ENCODE measurements at places on chromosomes 12 and 14.

- DNase-seq: no peak
These were observed 280.6 kb upstream of the RTL1 start for GRCh38 chr14:101184104-101184455.

DNA sequence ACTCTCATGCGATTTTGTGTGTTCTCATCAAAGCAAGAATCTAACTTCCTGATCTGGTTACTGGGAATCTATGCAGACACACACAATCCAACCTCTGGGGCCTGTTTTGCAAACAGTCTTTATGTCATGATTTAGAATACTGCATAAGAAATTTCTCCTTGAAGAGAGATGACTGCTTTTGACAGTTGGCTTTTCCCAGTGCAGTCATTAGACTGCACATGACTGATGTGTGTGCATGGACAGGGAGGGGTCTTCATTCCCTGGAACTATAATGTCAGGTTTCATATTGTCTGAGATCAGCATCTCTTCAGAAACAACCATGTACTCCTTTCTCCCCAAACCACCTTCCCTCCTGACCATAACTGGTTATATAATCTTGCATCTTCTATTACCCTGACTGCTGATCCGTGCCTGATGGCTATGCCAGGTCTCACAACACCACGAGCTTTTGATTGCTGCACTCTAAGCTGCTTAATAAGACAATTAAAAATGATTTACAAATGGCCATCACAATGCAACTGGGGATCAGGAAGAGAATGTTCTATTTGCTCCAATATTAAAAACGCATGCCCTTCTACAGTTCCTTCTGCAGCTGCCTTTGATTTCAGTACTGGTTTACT, 995.4 kb downstream of the NRXN3 start:
- no peak for DNase-seq

GRCh38 chr14:67571275-67571990, 28.6 kb downstream of the PIGH start:
- peak; percentile 74 for DNase-seq

DNA sequence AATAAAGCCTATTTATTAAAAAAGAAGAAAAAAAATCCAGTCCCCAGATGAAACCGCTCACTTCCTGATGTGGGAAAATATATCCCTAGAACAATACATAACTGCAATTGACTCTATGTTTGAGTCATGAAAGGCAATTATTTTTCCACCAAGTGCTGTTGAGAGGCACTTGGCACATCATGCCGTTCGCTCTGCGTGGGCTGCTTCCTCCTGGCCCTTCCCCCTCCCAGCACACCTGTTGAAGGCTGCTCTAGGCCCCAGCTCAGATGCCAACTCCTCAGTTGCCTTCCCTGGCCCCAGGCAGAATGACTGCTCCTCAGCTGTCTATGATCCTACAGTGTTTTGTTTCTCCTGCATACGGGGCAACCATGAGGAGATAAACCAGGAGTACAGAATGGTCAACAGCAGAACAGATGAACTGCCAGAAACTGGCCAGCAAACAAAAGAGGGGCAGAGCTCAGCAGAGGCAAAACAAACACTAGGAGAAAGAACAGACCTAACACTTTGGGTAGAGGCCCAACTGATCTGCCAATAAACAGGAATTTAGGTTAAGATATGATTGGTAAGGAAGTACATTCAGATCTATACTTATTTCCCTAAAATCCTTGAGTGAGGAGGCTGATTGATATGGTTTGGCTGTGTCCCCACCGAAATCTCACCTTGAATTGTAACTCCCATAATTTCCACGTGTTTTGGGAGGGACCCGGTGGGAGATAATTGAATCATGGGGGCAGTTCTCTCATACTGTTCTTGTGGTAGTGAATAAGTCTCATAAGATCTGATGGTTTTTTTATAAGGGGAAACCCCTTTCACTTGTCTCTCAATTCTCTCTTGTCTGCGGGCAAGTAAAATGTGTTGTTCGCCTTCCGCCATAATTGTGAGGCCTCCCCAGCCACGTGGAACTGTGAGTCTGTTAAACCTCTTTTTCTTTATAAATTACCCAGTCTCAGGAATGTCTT, 58.6 kb downstream of the SLC38A1 start:
- DNase-seq: peak; percentile 77

DNA sequence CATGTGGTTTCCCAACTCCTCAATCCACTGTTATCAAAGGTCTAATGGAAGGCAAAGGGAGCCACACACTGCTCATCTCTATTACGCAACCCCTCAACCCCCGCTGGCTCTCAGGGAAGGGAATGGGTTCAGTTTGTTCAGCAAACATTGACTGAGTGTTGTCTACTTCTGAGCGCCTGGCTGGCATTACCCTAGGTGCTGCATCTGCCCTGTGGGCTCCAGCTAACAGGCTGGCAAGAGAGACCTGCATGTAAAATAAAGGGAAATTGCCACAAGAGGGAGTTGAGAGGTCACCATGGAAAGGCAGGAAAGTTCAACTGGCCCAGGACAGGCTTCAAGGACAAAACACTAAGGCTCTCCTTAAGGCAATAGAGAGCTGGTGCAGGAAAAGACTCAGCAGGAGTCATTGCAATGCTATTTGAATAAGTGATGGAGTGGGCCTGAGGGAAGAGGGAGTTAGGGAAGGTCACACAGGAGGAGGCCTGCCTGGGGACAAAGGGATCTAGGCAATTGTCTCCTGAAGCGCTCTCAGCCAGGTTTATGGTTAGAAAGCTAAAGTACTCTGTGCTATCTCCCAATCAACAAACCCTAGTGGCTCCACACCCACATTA, 5.5 kb upstream of the ZNF740 start:
- DNase-seq: no peak

GRCh38 chr14:78074561-78074960, 95.6 kb upstream of the NRXN3 start:
- no peak for DNase-seq

GRCh38 chr12:6551063-6551461, 4.8 kb downstream of the IFFO1 start:
- DNase-seq: no peak

GRCh38 chr12:123387508-123388176, 3.7 kb downstream of the KMT5A start:
- DNase-seq: no peak

DNA sequence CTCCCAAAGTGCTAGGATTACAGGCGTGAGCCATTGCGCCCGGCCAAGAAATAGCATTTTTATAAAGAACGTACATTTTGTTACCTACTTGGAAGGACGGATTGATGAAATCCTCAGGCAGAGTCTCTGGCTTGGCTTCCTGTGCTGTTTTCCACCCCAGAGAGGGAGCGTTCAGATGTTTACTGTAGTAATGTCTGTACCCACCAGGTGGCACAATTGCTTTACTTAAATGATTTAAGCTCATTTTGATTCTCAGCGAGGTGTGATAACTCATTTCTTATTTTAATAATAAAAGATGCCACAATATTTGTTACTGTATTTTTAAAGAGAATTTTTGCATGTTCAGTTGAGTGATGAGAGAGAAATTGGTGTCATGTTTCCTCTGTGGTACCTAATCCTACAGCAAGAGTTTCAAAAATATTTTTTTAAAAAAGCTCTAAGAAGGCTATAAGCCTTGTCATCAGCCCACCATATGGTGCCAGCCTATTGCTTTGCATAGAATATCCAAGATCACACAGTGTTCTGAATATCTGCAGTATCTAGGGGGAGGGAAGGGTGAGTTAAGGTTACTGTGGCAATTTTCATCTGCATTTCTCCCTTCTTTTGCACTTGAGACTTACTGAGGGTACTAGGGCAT, 82.6 kb upstream of the TRAF3 start:
- peak; percentile 74 for DNase-seq

DNA sequence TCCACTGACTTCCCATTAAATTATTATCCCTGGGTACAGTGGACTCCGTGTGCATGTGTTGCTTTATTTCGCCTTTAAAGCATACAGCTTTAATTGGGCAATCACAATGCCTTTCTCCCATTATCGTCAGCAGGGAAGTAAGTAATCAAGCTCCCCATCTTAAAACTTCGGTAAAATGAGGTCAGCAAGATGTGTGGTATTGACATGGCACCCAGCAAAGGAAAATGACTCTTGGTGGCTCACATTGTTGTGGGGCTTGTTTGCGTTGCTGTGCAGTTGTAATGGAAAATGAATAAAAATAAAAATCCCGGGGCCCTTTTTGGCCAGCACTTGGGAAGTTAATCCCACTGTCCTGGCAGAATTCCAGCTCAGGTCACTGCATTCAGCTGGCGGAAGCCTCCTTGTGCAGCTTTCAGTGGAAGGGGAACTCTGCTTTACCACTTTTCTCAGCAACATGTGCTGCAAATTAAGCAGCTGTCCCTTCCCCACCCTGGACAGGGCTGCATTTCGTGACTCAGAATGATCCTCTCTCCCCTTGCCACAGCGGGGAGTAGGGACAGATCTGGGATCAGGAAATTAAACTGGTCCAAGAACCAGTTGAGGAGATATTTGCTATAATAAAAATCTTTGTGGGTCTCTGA, 13.9 kb upstream of the ATP2A2 start:
- no peak for DNase-seq

DNA sequence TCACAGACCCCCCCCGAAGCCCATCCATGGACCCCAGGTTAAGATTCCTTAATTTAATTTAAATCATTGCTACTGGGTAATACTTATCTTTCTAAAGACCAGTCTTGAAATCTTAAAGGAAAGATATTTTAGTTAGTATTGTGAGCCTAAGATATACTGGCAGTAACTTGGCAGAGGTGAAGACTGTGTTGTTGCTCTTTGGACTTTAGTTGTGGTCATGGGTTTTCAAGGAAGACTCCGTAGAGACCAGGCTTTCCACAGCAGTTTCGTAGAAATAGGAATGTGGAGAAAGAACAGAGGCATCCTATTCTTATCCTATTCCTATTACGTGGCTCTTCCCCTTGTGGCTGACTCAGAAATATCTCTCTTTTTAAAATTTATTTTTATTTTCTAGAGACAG, 99.0 kb downstream of the SCN8A start:
- no peak for DNase-seq

DNA sequence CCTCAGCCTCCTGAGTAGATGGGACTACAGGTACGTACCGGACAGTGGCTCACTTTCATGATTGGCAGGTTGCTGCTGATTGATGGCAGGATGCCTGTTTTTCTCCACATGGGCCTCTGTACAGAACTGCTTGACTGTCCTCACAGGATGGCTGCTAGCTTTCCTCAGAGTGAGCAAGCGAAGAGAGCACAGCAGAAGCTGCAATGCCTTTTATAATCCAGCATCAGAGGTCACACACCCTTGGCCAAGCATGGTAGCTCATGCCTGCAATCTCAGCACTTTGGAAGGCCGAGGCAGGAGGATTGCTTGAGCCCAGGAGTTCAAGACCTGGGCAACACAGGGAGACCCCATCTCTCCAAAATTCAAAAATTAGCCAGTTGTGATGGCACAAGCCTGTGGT, 31.0 kb downstream of the ARF6 start:
- DNase-seq: no peak

GRCh38 chr12:125944446-125944845, 879.2 kb downstream of the AACS start:
- DNase-seq: no peak

DNA sequence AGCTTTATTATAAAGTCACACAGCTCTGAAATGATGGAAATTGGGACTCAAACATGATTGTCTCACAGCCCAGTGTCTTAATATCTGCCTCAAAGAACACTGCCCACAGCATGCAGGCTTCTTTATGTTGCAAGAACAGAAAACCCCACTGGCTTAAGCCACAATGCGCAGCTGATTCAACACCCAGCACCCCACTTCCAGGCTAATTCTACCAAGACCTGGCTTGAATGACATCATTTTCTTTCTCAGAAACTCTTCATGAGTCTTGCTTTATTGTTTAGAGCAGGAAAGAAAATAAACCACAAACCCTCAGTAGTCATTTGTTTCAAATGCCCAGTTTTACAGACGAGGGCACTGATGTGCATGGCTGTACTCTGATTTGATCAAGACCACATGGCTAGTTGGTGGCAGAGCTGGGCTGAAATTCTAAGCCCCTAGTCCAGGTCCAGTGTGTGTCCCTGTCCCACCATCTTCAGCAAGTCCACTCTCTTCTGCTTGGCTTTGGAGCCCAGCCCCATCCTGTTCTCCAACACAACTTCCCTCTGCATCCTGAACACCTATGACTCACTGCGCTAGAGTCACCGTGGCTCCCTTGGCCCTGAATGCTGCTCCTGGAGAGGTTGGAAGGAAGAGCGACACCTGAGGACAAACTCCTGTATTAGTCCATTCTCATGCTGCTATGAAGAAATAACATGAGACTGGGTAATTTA, 50.3 kb upstream of the SRSF5 start:
- peak; percentile 77 for DNase-seq

DNA sequence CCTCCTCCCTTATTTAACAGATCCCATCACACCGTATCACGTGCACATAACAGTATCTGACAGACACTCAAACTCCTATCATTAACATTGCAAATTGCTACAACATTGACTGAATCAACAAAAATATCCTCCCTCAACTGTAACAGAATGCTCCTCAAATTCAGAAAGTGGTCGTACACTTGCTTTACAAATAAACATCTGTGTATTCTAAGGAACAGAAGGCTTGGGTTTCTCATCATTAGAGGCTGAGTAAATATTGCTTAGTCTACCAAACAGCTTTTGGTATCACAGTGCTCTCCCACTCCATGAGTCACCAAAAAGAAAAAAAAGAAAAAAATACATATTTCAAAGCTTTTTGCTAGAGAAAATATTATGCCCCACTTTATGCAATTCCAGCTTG, 23.9 kb downstream of the FERMT2 start:
- no peak for DNase-seq

- DNase-seq: no peak
These were observed 9.6 kb downstream of the BMP4 start for GRCh38 chr14:53947094-53947445.

DNA sequence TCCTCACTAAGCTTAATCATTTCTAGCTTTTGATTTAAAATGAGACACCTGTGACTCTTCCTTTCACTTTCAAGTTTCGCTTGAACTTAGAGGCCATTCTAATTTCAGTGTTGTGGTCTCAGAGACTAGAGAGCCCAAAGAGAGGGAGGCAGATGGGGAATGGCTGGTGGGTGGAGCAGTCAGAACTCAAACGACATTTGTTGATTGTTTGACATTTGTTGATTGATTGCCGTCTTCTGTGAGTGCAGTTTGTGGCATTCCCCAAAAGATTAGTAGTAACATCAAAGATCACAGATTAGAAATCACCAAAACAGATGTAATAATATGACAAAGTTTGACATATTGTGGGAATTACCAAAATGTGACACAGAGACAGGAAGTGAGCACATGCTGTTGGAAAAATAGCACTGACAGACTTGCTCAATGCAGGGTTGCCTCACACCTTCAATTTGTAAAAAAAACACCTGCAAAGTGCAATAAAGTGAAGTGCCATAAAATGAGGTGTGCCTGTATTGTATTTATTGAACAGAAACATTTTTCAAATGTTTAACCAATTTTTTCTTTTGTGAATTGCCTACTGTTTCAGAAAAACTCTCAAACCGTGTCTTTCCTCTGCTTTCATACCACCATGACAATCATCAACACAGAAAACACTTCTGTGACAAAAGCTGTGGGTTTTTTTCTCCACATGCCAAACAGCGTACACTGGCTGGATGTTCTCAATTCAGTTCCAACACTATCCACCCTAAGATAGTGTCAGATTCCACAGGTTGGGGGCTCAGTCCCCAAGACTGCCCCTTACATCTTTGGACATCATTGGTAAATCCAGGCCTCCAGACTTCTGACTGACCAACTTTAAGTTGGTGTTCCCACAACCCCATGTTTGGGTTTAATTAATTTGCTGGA, 376.3 kb upstream of the RGS6 start:
- peak; percentile 83 for DNase-seq

All from CD4-positive, alpha-beta T cell treated with Interleukin-2 at 100 ng/mL for 4 hours (primary cell).